Stimulated activated CD4-positive, alpha-beta T cell treated with anti-CD3 and anti-CD28 coated beads, Interleukin-15, amount 100 ng/mL, for 1 hour (primary cell): ENCODE measurements at places on chromosomes 7 and 10.

- DNase-seq = no peak
Measured at GRCh38 chr10:71854031-71854430, 3.0 kb upstream of the PSAP start.

DNA sequence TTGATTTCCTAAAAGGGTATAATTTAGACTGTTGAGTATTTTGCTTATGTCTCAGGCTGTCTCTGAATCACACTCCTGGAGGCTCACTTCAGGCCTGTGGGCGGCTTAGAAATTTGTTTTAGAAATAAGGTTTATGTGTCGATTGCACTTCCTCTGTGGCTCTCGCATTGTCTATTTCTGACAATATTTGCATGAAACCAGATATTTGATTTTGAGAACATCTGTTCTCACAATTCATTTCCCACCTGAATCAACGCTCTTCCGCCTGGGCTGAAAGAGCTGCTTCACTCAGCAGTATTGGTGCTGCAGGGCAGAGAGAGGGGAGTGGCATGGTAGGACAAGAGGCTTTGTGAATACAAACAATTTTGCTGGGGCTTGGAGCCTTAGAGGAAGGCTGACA, 262.0 kb downstream of the ADRA2A start:
- no peak for DNase-seq

- DNase-seq = no peak
Measured at GRCh38 chr10:15760681-15761080, 41.0 kb upstream of the ITGA8 start.

- DNase-seq = no peak
Measured at GRCh38 chr10:21243748-21244257, 281.7 kb downstream of the SKIDA1 start.

- no peak for DNase-seq
Measured at GRCh38 chr10:100372415-100373297, 25.6 kb downstream of the SCD start.
